CD4-positive, alpha-beta T cell treated with Interleukin-10 for 1 hour (primary cell): ENCODE measurements at places on chromosomes 5 and 9.
A peak's percentile ranks its signal among the peaks of the same experiment; 100 is the strongest.

DNA sequence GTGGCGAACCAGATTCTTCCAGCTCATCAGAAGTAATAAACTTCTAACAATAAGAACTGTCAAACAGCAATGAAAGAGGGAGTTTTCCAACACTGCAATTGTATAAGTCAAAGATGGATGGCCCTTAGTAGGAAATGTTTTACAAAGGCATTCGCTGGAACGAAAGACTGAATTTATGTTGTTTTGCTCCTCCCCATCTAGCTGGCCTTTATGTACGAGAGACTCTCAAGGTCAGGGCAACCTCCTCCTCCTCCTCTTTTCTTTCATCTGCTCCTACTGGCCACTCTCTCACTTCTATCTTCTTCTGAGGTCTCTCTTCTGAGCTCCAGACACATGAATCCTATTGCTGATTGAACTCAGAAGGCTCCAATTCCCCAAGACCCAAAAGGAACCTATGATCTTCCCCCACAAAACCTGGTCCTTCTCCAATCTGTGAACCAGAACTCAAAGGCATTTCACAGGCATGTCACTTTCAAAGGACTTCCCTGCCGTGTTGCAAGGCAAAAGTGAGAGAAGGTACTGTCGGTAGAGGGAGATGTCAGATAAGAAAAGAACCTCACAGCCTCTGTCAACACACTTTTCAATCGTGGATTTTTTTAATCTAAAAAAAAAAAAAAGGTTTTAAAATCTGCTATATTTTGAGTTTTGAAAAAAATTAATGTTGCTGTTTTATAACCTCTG lies 28.5 kb upstream of the PUM3 start:
- DNase-seq = peak; percentile 34

- DNase-seq = no peak
Observed at GRCh38 chr5:154834053-154834452, 16.4 kb downstream of the FAXDC2 start.

GRCh38 chr5:92519811-92520632 lies 1061.0 kb downstream of the NR2F1-AS1 start:
- DNase-seq = no peak

GRCh38 chr5:179234563-179235135 lies 110.6 kb downstream of the ADAMTS2 start:
- DNase-seq = no peak

DNA sequence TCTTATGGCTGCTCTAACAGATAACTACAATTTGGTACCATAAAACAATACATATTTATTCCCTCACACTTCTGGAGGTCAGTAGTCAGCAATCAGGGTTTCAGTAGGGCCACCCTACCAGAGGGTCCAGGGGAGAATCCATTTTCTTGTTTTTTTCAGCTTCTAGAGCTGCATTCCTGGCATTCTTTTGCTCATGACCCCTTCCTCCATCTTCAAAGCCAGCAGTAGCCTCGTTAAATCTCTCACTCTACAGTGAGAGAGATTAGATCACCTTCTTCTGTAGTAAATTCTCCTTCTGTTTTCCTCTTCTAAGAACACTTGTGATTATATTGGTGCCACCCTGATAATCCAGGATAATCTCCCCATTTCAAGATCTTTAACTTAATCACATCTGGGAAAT lies 187.4 kb downstream of the RFK start:
- no peak for DNase-seq

- DNase-seq = peak; percentile 79
Observed at GRCh38 chr5:173618927-173619519, 2.6 kb upstream of the BOD1 start.

DNA sequence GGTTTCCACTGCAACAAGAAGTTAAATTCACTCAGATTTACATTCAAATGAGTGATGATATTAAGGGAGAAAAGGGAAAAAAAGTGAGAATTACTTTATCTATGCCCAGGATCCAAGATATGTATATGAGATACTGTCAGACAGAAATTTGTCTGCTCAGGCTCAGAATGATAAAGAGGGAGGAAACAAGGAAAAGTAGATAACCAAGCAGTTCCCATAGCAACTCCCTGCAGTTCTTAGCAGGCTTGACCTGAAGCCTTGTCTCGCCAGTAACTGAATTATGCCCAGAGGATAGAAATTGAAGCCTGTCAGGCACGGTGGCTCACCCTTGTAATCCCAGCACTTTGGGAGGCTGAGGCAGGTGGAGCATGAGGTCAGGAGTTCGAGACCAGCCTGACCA lies 304.4 kb downstream of the TLE1 start:
- no peak for DNase-seq

DNA sequence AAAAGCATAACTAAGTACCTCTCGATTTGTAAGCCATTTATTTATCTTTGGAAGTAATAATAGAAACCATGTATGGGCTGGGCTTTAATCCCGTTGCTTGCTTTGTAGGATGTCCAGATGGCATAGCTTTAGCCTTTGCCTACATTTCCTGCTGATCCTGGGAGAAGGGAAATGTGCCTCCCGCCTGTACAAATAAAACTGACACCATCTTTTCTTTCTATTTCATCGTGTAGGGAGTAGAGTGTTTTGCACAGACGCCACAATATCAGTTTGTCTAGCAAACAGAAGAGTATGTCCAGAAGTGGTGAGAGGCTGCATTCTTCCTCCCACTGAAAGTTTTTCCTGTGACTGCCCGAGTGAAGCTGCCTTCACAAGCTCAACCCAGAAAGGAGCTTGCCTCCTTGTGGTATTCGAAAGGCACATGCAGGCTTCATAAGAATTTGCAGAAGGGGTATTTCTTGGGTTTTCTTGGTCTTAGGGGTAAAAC lies 24.7 kb upstream of the TJP2 start:
- DNase-seq = no peak

GRCh38 chr9:133955821-133956411 lies 36.2 kb downstream of the VAV2 start:
- DNase-seq = peak; percentile 22

DNA sequence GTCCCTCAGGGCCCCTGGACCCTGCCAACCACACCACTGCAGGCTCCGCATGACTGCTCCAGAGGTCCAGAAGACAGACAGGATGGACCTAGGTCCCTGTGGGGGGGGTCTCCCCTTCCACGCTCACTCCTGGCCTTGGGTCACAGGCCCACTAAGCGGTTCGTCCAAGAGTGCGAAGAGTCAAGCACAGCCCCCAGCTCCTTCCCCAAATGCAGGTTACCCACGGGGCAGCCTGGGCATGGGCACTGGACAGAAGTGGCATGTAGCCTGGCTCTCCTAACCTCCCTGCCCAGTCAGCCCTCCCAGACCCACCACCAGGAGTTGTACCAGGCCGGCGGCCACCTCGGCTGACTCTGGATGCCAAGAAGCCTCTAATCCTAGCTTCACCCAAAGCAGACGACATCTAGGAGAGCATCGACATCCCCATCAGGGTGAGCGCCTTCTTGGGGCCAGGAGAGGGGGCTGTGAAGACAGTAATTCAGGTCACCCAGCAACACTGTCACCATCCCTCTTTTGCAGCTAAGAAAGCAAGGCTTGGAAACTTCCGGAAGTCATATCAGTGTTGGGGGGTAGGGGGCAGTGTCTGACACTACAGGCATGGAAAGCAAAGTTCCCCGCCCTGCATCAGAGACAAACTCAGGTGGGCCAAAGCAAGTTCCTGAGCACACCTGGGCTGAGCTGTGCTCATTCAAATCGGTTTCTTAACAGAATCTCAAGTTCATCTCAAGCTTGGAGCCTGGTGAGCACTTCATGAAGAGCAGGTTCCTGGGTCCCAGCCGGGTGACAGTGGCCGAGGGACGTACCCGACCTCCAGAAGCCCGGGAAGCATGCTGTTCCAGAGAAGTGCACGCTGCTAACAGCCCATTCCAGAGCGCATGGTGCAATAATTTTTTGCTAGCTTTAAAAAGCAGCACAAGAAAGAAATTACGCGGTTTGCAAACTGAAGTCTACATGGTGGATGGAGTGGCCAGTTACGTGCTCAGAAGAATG lies 68.7 kb downstream of the SEMA4D start:
- peak; percentile 74 for DNase-seq

GRCh38 chr5:83294246-83294645 lies 177.3 kb upstream of the VCAN start:
- no peak for DNase-seq

GRCh38 chr5:759111-759751 lies 25.3 kb downstream of the ZDHHC11B start:
- peak; percentile 80 for DNase-seq

DNA sequence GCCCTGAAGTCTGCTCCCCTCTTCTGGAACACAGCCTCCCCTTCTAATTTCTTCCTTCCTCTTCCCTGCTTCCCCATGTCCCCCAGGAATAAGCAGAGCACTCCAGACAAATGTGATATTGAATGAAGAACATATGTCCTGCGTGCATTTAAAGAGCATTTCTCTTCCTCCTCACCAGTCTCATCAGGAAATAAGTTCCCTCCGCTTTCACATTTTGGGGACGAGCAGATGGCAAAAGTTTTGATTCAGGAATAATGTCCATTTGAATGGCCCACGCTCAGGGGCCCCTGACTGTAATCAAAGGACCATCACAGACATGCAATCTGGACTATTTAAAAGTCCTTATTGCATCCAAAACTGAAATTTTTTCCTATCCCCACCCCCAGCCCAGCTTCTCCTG lies 316.1 kb downstream of the CDK5RAP2 start:
- no peak for DNase-seq

GRCh38 chr9:136255166-136255538 lies 9.5 kb upstream of the QSOX2 start:
- DNase-seq = no peak

DNA sequence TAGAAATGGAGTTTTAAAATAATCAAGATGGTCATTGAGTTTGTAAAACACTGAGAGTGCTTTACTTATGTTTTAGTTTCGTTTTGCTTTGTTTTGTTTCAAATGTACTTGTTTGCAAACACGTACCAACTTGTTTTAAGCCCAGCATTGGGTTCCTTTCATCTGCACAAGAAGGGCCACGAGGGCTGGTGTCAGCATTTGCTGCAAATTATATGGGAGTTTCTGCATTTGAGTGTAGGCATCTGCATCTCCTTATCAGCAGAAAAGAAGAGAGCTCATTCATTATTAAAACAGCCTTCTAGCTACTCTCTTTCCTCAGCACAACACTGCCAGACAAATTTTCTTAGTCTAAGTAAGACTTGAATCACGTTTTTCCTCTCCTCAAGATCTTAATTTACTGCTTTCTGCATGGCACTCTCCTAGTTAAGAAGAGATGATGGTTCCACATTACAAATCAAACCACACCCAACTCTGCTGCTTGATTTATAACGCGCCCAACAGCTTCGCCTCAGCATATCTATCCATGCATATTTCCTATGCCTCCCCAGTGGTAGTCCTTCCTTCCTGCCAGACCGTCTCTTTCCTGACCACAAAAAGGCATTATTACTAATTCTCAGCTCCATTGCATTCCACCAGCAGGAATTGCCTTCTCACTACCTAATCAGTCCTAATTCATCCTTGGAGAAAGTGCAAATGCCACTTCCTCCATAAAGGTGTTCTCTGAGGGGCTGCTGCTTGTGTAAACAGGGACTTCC lies 95.2 kb upstream of the CAST start:
- no peak for DNase-seq

- DNase-seq = no peak
Observed at GRCh38 chr5:172805736-172806255, 28.3 kb upstream of the ERGIC1 start.

GRCh38 chr9:76827296-76828080 lies 63.2 kb downstream of the PCA3 start:
- DNase-seq = no peak

DNA sequence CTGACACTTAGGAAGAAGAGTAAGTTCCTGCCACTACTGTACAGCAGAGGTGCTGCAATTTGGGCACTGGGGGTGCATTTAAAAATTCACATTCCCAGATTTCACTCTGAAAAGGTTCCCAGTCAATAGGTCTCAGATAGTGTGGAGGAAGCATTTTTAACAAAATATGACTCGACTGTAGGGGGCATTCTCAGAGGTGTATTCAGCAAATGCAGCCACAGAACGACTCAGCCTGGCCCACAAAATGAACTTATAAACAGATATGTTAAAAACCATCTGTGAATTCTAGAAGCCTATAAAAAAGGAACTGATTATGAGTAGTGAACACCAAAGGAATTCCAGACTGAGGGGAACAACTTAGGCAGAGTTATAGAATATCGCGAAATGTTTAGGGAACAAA lies 31.1 kb downstream of the MLLT3 start:
- DNase-seq = no peak

DNA sequence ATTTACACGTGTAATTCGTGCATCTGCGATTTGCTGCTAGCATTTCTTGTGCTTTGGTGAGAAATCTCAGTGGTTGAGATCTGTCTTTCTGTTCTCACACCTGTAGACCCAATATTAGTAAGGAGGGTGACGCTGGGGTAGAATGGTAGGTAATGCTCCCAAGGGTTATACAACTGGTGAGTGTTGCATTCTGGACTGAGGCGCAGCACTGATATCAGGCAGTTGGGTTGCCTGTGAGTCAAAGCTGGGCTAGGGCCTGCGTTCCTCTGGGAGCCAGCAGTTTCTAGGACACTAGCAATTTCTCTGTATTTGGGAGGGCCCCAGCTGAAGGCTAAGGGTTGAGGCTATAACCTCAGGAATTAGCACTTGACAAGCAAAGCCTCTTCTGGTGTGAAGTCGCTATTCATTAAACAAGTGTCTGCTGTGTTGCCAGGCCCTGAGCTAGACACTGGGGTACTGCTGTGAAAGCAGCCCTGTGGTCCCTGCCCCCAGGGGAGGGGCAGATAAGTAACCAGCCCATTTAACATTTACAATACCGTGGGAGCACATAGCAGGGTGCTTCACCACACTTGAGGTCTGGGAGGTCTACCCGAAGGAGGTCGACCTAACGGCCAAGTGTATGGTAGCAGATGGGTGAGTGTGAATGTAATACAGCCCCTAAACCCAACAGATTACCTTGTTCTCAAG lies 28.7 kb downstream of the LARP1 start:
- DNase-seq = no peak

DNA sequence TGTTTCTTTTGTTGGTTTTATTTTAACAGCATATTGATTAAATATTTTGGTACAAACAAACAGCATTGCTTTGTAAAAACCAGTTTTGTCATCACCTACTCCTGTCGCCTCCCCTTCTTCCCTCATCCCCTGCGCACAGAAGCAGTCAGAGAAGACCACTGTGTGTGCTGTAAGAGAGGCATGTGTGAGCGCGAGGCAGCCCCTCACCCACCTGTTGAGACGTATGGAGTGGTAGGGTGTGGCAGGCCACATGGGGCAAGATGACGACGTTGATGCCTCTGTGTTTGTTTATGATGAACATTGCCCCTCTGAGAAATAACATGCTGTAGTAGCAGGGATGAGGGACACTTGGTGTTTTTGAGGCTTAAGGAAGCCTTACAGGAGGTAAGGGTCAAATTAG lies 71.3 kb downstream of the GPR21 start:
- DNase-seq = no peak

- DNase-seq = no peak
Observed at GRCh38 chr5:135878156-135878620, 17.5 kb downstream of the IL9 start.

- DNase-seq = no peak
Observed at GRCh38 chr9:116465576-116466270, 221.4 kb upstream of the TRIM32 start.
